ENCODE measurements at places on chromosomes 6 and 20. TPM values are rescaled to one million over a fixed set of nuclear protein-coding genes. Genes with fewer than 3 reads are reported as not detected.

The CLIC5 gene
- not detected for total RNA-seq

The SRC gene
- 28.6 TPM for total RNA-seq

DNA sequence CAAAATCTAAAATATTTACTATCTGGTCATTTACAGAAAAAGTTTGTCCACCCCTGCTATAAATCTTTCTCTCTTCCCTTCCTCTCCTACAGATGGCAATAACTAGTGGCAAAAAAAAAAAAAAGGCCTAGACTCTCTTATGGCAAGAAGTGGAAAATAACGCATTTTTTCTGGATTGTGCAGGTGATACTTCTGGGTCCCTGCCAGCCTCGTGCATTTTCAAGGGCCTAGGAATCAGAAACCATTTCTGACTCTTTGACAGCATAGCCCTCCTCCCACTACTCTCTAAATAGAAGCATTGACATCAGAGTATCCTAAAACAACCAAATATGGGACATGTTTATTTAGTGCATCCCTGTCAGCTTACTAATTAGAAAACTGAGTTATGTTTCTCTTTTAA lies 251.0 kb downstream of the KHDC1L start:
- no peak for DNase-seq
- H3K27ac ChIP-seq = no peak overlapping the region
- H3K4me1 ChIP-seq = no peaks in the 10 kb centered on the region
- H3K27me3 ChIP-seq = no peaks in the 10 kb centered on the region
- no peaks in the 10 kb centered on the region for H3K36me3 ChIP-seq

The SEMG1 gene
- not detected for total RNA-seq

The C20orf202 gene
- not detected for total RNA-seq

- DNase-seq = no peak
- no peak overlapping the region for H3K4me3 ChIP-seq
- H3K27me3 ChIP-seq = no peaks in the 10 kb centered on the region
- no peaks in the 10 kb centered on the region for H3K36me3 ChIP-seq
Measured at GRCh38 chr20:20160520-20160919, 108.2 kb downstream of the CFAP61 start.

The HM13 gene
- total RNA-seq = 110 TPM

GRCh38 chr6:106149472-106150069 lies 63.4 kb downstream of the PRDM1 start:
- no peak overlapping the region for H3K27ac ChIP-seq
- H3K27me3 ChIP-seq = no peaks in the 10 kb centered on the region
- DNase-seq = no peak
- H3K4me1 ChIP-seq = peaks cover 30% of the 10 kb centered on the region

- H3K36me3 ChIP-seq = no peaks in the 10 kb centered on the region
- peak; percentile 57 for DNase-seq
- no peaks in the 10 kb centered on the region for H3K27me3 ChIP-seq
- H3K4me1 ChIP-seq = peaks cover 26% of the 10 kb centered on the region
- peak overlapping the region; percentile 3 for H3K27ac ChIP-seq
Measured at GRCh38 chr6:71727632-71728294, 158.6 kb upstream of the RIMS1 start.

The OCSTAMP gene
- not detected for total RNA-seq

DNA sequence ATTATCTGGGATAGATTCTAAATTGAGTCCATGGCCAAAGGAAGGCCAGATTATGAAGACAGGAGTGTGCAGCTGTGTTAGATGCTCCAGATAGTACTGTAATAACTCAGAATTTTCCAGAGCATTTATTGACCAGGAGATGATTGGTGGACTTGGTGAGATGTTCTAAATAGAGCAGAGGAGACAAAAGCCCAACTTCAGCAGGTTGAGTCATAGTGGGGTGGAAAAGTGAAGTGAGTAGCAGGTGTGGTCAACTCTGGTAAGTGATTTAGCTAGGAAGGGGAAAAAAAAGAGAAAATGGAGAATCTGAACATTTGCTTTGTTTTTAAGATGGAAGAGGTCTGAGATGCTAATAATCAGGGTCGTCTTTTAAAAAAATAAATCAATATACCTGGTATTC lies 227.4 kb downstream of the TMEM200A start:
- H3K4me1 ChIP-seq = peaks cover 19% of the 10 kb centered on the region
- no peaks in the 10 kb centered on the region for H3K36me3 ChIP-seq
- H3K27me3 ChIP-seq = no peaks in the 10 kb centered on the region
- no peak for DNase-seq
- H3K27ac ChIP-seq = no peak overlapping the region

DNA sequence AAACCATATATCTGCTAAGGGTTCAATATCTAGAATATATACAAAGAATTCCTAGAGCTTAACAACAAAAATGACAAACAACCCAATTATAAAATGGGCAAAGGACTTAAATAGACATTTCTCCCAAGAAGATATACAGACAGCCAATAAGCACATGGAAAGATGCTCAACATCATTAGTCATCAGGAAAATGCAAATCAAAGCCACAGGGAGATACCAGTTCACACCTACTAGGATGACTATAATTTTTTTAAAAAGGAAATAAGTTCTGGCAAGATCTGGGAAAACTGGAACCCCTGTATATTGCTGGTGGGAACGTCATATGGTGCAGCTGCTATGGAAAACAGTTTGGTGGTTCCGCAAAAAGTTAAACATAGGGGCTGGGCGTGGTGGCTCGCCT lies 116.2 kb upstream of the MYL9 start:
- peaks cover 12% of the 10 kb centered on the region for H3K27me3 ChIP-seq
- H3K27ac ChIP-seq = no peak overlapping the region
- DNase-seq = no peak
- no peaks in the 10 kb centered on the region for H3K36me3 ChIP-seq
- H3K4me3 ChIP-seq = no peak overlapping the region
- no peaks in the 10 kb centered on the region for H3K4me1 ChIP-seq

- H3K27me3 ChIP-seq = peaks cover 57% of the 10 kb centered on the region
- H3K36me3 ChIP-seq = no peaks in the 10 kb centered on the region
- no peak overlapping the region for H3K4me3 ChIP-seq
- no peak for DNase-seq
Measured at GRCh38 chr6:133245422-133245903, 4.3 kb downstream of the EYA4 start.

The KCNK15 gene
- 11.1 TPM for total RNA-seq

- DNase-seq = no peak
- H3K36me3 ChIP-seq = no peaks in the 10 kb centered on the region
- no peaks in the 10 kb centered on the region for H3K27me3 ChIP-seq
Measured at GRCh38 chr6:161256407-161256806, 17.5 kb downstream of the AGPAT4 start.

The DNMT3B gene
- total RNA-seq = 1.5 TPM

- H3K36me3 ChIP-seq = no peaks in the 10 kb centered on the region
- no peak for DNase-seq
- no peaks in the 10 kb centered on the region for H3K4me1 ChIP-seq
Measured at GRCh38 chr6:6522709-6523108, 65.8 kb upstream of the LY86 start.

DNA sequence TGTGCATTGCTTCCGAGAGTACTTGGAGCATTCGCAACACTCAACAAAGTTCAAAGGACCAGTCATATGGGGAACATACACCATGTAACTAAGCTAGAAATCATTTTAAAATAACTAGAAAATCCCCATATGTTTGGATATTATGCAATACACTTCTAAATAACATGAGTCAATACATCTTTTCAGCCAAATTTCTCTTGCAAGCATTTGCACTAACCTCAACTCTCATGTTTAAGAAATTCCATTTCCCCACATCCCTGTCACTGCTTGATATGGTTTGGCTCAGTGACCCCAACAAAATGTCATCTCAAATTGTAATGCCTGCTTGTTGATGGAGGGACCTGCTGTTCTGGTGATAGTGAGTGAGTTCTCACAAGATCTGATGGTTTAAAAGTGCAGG lies 85.7 kb upstream of the CST7 start:
- no peaks in the 10 kb centered on the region for H3K36me3 ChIP-seq
- H3K4me3 ChIP-seq = no peak overlapping the region
- DNase-seq = peak; percentile 86
- H3K4me1 ChIP-seq = peaks cover 13% of the 10 kb centered on the region
- peaks cover 26% of the 10 kb centered on the region for H3K27me3 ChIP-seq

DNA sequence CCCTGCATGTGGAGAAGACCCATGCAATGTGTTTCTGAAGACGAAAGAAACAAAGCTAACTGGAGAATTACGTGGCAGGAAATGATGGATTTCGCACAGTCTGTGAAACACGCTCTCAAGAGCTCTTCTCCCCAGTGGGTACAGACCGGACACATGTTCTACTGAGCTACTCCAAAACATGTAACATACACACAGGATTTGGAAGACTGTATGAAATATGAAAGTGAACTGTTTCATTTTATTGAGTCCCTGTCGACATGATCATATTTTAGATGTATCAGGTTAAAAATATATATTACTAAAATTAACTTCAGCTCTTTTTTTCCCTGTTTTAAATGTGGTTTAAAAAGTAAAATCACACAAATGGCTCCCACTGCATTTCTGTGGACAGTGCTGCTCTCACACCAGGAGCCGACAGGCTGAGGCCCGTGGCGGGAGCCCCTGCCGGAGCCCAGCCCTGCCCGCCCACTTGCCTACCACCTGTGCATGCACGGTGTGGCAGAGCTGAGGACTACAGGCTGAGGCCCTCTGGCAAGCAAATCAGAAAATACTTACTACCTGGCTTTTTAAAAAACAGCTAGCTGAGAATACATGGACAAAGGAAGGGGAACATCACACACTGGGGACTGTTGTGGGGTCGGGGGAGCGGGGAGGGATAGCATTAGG lies 58.9 kb upstream of the NXT1 start:
- no peaks in the 10 kb centered on the region for H3K36me3 ChIP-seq
- H3K4me1 ChIP-seq = 0 out of 2 replicates have a peak, but pooled peaks cover 4% of the 10 kb centered on the region
- no peak overlapping the region for H3K27ac ChIP-seq
- no peak overlapping the region for H3K4me3 ChIP-seq

The PTK6 gene
- 0.13 TPM for total RNA-seq

DNA sequence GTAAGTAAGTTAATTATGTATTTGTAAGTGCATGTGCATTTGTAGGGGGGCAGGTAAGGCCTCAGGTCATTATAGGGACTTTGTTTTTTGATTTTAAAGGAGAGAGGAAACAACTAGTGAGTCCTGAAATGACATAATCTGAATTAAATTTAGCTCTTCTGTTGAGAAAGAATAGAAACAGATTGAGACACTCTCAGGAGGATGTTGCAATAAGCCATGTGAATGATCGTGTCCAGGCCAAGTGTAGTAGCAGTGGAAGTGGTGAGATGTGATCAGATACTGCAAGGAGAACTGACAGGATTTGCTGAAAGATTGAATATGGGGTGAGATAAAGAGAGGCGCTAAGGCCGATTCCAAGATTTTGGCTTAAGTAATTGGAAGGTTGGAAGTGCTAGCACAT lies 2.6 kb upstream of the CENPW start:
- DNase-seq = peak; percentile 83
- H3K27me3 ChIP-seq = no peaks in the 10 kb centered on the region
- H3K36me3 ChIP-seq = no peaks in the 10 kb centered on the region
- H3K27ac ChIP-seq = no peak overlapping the region

DNA sequence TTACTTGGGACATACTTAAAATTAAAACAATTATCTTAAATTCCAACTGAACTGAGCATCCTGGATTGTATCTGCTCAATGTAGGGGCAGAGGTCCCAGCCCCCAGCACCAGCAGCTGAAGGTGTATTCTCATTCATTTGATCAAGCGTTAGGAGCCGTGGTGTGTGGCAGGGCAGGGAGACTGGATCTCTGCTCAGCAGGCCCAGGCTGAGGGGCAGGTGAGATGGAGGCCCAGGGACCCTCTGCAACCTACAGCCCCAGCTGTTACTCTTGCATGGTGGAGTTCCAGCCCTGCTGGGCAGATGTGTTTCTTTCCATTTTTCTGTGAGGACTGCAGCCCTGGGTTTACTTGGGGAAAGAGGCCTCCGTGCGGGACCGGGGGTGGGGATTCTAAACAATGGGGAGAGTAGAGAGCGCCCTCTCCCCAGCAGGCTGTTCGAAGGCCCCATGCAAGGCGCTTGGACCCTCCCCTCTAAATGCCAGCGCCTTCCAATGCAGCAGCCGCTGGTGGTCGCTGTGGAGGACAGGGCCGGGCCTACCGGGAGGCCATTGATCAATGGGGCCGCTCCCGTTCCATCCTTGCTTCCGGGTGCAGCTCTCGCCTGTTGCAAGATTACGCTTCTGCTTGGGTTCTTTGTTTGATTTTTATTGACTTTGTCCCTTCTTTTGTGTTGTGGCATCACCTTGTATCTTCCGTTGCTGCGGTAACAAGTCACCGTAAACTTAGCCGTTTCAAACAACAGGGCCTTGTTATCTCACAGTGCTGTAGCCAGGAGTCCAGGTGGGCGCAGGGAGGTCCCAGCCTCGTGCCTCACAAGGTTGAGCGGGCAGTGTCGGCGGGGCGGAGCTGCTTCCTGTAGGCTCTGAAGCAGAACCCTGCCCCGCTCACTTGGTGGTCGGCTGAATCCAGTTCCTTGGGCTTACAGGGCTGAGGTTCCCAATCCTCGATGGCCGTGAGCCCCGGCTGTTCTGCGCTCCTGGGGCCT lies 134.8 kb upstream of the PHACTR3 start:
- DNase-seq = no peak
- H3K4me1 ChIP-seq = no peaks in the 10 kb centered on the region
- H3K27me3 ChIP-seq = peaks cover 9% of the 10 kb centered on the region

DNA sequence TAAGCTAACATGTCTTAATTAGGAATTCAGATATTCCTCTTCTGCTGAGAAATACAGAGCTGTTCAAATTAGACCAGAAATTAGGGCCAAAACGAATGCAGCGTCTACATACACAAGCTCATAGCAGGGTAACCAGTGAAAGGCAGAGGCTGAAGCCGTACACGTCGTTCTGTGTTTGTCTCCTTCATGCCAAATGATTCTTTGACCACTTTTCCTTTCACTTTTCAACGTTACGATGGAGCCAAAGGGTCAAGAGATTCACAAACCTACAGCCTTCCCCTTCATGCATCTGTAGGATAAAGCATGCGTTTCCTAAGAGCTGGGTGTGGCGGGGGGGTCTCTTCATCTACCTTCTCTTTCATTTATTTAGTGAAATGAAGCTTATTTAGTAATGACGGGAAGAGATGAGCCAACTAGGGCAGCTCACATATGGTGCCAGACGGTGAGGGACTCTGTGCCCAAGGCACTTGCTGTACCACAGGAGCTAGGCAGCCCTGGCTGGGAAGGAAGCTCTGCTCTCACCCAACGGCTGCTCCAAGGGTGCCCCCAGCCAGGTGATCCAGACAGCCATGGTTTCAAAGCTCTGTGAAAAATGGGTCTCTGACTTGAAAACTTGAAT lies 178.0 kb downstream of the ATXN1 start:
- H3K36me3 ChIP-seq = peaks cover 10% of the 10 kb centered on the region
- H3K4me1 ChIP-seq = no peaks in the 10 kb centered on the region
- DNase-seq = no peak
- H3K27me3 ChIP-seq = no peaks in the 10 kb centered on the region
- no peak overlapping the region for H3K27ac ChIP-seq

GRCh38 chr6:36946526-36946925 lies 8.0 kb upstream of the PI16 start:
- H3K4me1 ChIP-seq = 0 out of 2 replicates have a peak, but pooled peaks cover 10% of the 10 kb centered on the region
- no peak overlapping the region for H3K4me3 ChIP-seq
- H3K27ac ChIP-seq = no peak overlapping the region
- no peaks in the 10 kb centered on the region for H3K27me3 ChIP-seq

DNA sequence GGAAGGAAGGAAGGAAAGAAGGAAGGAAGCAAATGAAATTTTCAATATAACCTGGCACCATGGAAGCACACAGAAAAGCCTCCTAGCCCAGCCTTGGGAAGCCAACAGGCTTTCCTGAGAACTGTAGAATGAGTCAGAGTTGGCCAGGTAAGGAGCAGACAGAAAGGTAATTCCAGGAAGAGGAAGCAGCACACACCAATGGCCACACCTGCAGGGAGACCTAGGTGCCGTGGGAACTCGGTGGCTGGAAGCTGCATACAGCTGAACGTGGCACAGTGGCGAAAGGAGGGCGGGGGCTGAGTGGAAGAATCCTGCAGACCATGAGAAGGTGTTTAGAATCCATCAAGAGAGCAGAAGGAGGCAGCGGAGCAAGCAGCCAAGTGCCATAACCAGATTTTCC lies 224.8 kb upstream of the RREB1 start:
- DNase-seq = no peak
- H3K4me3 ChIP-seq = no peak overlapping the region
- H3K27ac ChIP-seq = no peak overlapping the region
- no peaks in the 10 kb centered on the region for H3K27me3 ChIP-seq
- peaks cover 7% of the 10 kb centered on the region for H3K4me1 ChIP-seq
- no peaks in the 10 kb centered on the region for H3K36me3 ChIP-seq

Data from GM23248 (cell line).